ENCODE measurements at places on chromosomes 7 and 10.
A peak's percentile ranks its signal among the peaks of the same experiment; 100 is the strongest.

- no peak for DNase-seq
Observed at GRCh38 chr7:83413424-83413823, 235.5 kb downstream of the SEMA3E start.

DNA sequence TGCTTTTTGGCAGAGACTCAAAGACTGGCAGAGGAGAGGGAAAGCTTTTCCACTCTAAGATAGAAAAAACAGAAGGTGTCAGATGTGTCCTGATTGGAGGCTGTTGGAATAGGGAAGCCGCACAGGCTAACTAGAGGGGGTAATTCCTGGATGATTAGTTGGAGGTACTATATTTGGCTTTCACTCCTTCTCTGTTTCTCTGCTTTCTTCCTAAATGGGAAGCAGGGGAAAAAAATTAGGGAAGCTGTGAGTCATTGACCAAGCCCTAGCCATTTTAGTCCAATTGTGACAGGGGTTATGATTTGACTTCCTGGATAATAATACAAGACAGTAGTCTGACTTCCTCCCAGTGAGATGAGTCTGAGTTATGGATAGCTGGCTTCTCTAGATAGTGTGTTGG lies 475.2 kb upstream of the CELF2 start:
- no peak for DNase-seq

DNA sequence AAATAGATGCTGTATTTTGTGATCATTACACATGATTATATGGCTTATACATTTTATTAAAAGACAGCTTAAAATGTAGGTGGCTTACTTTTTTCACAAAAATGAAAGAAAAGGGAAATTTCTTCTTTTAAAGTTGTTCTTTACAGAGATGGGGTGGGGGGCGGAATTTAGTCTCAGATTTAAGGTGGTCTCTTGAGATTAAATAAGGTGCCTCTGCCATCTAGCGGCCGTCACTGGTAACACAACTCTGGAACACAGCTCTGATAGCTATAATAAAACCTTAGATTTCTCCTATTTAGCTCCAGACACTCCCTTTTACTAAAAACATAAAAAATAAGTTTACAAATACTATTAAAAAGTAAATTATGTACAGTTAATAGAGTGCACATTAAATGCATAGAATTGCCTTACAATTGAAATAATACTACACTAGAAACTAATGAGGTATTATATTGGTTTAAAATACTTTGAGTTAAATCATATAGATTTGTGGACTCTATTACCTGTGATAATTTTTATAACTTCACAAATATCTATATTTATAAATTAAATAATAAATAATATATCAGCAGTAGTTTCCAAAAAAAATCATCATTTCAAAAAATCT lies 210.9 kb downstream of the DGKB start:
- DNase-seq, result peak; percentile 1

GRCh38 chr7:108603656-108604306 lies 34.1 kb downstream of the DNAJB9 start:
- DNase-seq, result no peak

GRCh38 chr10:108598320-108598695 lies 1325.0 kb downstream of the XPNPEP1 start:
- DNase-seq, result no peak

GRCh38 chr7:90749774-90750173 lies 153.7 kb downstream of the CDK14 start:
- DNase-seq, result no peak

DNA sequence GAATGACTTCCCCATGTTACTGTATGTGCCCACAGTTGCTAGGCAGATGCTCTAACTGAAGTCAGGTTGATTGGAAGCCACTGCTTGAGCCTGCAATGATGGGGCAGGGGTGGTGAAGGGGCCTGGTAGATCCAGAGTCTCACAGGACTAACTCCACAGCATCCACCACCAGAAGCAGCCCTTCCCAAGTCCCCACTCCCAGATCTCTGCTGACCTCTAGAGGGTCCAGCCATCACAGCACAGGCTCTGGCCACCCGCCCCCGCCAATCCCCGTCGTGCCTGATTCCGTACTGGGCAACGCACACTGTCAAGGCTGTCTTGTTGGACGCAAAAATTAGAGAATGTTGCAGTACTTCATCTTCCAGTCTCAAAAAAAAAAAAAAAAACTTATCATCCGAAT lies 136.8 kb upstream of the PDE1C start:
- DNase-seq, result no peak

- no peak for DNase-seq
Observed at GRCh38 chr7:97145068-97145467, 27.6 kb downstream of the SDHAF3 start.

DNA sequence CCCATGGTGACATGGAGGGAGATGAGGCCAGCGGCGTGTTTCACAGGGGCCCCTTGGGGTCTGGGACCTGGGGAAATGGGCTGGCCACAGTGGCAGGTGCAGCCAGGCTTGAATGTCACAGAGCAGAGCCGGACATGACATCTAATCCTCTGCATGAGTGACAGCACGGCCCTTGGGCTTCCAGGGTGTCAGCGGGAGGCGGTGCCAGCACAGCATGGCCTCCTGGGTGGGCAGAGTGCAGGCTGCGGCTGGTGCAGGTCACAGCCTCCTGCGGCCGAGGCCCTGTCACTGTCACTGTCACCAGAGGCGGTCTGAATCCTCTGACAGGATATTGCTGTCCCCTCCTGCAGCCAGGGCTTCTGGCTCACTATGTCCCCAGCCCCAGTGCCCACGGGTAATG lies 18.2 kb downstream of the BHLHA15 start:
- no peak for DNase-seq

GRCh38 chr7:99137411-99138180 lies 6.3 kb downstream of the SMURF1 start:
- DNase-seq, result no peak

DNA sequence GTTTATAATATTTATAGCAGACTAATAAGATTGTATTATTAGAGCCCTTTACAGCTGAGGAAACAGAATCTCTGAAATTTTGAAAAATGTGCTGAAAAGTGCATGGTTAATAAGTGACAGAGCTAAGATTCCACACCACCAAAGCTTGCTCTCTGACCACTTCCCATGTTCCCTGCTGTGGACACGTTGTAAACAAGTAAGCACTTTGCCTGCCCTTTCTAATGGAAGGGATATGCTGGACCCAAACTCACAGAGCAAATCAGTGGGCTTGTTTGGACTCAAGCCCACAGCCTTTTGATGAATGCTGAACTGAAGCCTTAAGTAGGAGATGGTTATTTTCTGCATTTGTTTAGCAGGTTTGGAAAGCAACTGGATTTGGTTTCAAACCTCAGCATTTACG lies 214.0 kb upstream of the TMEM72 start:
- DNase-seq, result no peak

DNA sequence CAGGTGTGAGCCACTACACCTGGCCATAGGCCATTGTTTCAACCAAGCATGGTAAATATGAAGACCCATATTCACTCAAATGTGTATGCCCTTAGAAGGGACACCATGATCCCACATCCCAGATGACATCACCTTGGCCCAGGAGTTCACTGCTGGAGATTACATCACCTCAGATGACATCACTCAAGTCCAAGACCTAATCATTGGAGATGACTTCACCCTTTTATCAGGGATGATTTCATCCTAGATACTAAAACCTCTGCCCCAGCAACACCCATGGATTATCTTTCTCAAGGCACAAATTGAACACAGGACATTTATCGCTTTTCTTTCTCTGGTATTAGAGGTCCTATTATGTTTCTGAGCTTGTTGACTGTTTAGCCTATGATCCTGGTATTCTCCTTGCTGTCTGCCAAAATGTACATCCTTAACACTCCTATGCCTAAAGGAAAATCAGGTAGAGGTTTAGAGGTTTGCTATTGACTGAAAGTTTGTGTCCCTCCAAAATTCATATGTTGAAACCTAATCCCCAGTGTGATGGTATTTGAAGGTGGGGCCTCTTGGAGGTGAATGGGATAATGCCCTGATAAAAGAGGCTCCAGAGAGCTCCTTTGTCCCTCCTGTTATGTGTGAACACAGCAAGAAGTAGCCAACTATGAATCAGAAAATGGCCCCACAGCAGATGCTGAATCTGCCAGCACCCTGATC lies 9.8 kb upstream of the CYP2C18 start:
- no peak for DNase-seq

- no peak for DNase-seq
Observed at GRCh38 chr7:109178342-109178741, 608.7 kb downstream of the DNAJB9 start.

- no peak for DNase-seq
Observed at GRCh38 chr7:12941512-12941911, 254.1 kb downstream of the ARL4A start.

GRCh38 chr10:60427148-60427547 lies 37.5 kb upstream of the ANK3 start:
- no peak for DNase-seq

DNA sequence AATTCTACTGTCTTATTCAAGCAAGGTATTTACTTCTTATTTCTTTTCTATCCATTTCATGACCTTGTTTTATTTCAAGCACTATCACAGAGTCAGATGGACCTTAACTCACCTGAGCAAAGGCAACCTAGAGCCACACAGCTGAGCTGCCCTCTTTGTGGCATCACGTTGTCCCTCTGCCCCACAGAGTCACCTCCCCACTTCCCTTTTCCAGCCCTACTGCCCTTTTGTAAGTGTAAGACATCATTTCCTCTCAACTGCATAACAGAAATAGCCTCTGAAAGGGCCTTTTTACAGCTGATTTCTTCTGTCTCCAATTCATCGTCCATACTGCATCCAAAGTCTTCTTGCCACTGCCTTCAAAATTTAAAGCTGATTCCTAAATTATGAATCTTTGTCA lies 946.0 kb downstream of the NRG3 start:
- DNase-seq, result no peak

- no peak for DNase-seq
Observed at GRCh38 chr10:79129361-79129997, 60.7 kb downstream of the ZMIZ1 start.

DNA sequence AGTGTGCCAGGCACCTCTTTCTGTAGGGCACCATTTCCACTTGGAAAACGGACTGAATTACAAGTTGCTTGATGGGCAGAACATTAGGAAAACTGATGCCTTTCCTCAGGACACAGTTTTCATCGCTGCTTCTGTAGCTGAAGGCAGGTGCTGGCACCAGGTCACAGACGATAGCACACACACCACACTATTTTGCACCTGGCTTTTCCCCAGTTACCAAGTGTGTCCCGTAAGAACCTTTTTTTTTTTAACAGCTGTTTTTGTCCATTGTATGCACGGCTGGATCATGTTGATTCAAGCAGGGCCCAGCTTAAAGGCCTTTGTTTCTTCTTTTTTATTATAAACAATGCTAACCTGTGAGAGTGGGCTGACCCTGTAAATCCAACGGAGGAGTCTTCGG lies 1.3 kb upstream of the GET4 start:
- no peak for DNase-seq

DNA sequence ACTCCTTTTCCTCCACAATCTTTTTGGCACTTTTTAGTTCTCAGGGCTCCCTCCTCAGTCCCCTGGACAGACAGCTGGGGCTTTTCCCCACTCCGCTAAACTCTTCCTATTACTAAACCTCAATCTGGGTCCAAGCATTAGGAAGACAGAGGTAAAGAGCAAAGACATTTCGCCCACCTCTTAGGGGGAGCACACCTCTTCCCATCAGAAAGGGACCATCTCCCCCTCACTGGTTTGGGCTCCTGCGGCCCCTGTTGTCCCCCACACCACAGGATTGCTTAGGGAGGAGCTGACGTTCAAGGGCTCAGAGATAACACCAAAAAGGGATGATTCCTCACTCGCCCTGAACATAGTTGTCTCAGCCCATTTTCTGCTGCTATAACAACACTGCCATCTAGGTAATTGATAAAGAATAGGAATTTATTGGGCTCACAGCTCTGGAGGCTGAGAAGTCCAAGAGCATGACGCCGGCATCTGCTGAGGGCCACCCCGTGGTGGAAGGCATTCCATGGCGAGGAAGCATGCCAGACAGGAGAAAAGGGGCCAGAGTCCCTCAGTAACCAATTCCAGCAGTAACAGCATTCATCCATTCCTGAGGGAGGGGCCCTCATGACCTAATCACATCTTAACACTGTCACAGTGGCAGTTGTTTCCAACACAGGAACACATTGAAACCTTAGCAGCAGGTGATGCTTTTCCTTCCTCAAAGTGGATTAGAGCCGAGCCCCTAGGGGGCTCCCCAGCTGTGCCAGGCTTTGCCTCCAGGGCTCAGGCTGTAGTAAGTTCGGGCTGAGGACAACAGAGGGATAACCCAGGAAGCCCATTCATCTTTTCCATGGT lies 209.6 kb downstream of the EBF3 start:
- DNase-seq, result no peak

- no peak for DNase-seq
Observed at GRCh38 chr7:76340617-76341131, 18.1 kb downstream of the YWHAG start.

GRCh38 chr7:81903115-81903514 lies 133.3 kb upstream of the HGF start:
- DNase-seq, result no peak

- DNase-seq, result no peak
Observed at GRCh38 chr7:124375391-124375790, 342.5 kb upstream of the TMEM229A start.

GRCh38 chr7:73557397-73558257 lies at the start of gene BCL7B:
BCL7B (minus strand) TSS chr7:73557690; CDS start chr7:73557578, 112 bp downstream.
- DNase-seq, result peak; percentile 59

- DNase-seq, result no peak
Observed at GRCh38 chr7:112692333-112692732, 97.9 kb downstream of the TMEM168 start.

GRCh38 chr7:138387755-138388475 lies 72.1 kb upstream of the TRIM24 start:
- DNase-seq, result no peak

GRCh38 chr10:54702583-54703485 lies 98.2 kb downstream of the PCDH15 start:
- no peak for DNase-seq

- no peak for DNase-seq
Observed at GRCh38 chr7:24466168-24466768, 107.0 kb upstream of the PALS2 start.

- DNase-seq, result no peak
Observed at GRCh38 chr7:3289996-3290395, 11.1 kb upstream of the SDK1 start.

- no peak for DNase-seq
Observed at GRCh38 chr7:1223196-1223981, 9.3 kb upstream of the UNCX start.

DNA sequence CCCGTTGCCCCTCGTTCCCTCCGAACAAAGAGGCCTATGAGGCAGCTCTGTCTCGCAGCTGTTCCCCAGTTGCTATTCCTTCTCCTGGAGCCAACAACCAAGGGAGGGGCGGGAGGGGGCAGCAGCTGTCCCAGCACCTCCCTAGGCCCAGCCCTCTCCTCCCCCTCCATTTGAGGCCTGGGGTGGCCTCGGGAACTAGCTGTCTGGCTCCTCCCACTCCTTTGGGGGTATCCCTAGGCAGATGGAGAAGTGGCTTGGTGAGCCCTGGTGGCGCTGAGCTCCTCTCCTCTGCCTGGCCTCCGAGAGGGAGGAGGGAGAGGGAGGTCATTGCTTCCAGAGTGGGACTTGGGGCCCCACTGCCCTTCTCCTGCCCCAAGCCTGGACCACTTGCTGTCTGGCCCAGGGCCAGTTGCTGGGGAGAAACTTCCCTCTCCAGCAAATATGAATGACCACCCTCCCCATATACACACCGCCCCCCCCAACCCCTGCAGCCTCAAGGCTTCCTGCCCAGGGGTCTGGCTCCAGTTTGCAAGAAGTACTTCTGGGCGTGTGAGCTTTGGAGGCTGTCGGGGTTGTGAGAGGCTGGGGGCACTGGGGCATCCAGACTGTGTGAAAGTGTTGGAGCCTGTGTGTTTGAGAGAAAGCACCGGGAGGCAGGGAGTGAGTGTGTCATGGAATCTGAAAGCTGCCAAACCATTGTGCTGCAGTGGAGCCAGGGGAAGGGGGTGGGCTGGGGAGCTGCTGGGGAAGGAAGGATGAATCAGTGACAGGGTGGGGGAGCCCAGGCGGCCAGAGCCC lies 3.1 kb downstream of the FLNC start:
- no peak for DNase-seq

Data from stimulated activated CD4-positive, alpha-beta T cell treated with anti-CD3 and anti-CD28 coated beads, TNF-alpha, amount 100 ng/mL, for 4 hours (primary cell).